AG10803 (cell line): ENCODE measurements at places on chromosomes 3 and 15.

DNA sequence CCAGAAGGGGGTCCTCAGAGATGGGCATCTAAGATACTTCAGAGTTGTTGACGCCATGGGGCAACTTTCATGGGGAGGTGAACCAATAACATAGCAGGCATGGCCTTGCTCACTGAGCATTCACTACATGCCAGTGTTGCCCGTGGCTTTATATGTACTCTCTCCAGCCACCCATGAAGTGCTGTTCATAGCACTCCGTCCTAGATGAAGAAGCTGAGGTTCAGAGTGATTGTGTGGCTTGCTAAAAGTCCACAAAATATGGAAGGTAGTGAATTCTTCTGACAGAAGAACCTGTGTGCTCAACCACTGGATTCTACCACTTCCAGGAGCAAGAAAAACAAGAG lies 9.8 kb upstream of the SEMA4B start:
- no peak for DNase-seq

- DNase-seq = no peak
These were observed 159.2 kb downstream of the CHST2 start for GRCh38 chr3:143278721-143279120.

GRCh38 chr3:11944052-11944673 lies 60.0 kb upstream of the SYN2 start:
- DNase-seq = peak; percentile 9

GRCh38 chr3:71478568-71478967 lies 105.0 kb downstream of the FOXP1 start:
- DNase-seq = no peak

- DNase-seq = no peak
These were observed 491.7 kb upstream of the RASGRP1 start for GRCh38 chr15:39056357-39056756.

DNA sequence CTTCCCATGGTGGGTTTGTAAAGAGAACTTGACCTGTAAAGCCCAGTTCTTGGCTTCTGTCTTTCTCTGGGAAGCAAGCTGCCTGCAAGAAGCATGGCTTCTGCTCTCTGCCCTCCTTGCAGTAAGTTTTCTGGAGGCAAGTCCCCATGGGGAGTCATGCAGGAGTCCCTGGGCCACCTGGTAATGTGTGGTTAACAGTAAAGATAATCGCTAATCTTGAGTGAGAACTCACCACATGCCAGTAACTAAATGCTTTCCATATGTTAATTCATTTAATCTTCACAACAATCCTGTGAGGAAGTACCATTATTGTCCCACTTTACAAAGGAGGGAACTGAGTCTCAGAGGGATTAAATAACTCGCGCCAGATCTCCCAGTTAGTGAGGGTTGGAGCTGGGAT lies 4.2 kb downstream of the CAPN3 start:
- DNase-seq = no peak

DNA sequence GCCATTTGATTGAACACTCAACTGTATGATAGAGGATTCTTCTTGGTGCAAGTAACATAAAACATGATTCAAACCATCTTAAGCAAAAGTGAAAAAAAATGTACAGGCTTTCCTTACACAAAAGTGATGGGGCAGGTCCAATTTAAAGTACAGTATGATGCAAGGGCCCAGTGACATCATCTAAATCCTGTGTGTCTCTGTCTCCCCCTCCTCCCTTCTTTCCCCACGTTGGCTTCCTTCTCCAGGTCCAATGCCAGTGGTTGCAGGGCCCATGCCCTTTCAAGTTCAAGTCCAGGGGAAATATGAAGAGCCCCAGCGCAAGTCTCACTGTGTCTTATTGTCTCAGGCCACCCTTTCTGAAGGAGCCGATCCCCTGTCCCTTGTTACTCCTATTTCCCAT lies 332.3 kb downstream of the SHQ1 start:
- no peak for DNase-seq

GRCh38 chr3:105228696-105229095 lies 138.0 kb upstream of the ALCAM start:
- DNase-seq = no peak

- DNase-seq = no peak
These were observed 33.2 kb downstream of the BMF start for GRCh38 chr15:40075298-40076044.

GRCh38 chr15:87843312-87843711 lies 413.2 kb downstream of the NTRK3 start:
- no peak for DNase-seq

DNA sequence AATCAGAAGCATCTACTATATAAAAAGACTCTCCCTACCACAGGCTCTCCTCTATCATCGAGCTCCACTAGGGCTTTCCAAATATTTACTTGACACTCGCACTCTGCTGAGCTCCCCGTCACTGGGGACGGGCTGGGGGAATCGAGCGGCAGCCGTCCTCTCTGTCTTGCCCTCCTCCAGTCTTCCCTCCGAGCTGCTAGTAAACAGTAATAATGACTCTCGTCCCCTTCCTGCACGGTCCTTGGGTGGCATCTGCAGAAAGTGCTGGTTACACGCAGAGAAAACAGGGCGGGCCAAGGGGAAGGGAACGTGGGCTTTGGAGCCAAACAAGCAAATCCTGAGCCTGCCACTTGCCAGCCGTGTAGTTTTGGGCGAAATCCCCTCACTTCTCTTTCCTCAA lies 96.6 kb downstream of the LRIG1 start:
- DNase-seq = no peak

DNA sequence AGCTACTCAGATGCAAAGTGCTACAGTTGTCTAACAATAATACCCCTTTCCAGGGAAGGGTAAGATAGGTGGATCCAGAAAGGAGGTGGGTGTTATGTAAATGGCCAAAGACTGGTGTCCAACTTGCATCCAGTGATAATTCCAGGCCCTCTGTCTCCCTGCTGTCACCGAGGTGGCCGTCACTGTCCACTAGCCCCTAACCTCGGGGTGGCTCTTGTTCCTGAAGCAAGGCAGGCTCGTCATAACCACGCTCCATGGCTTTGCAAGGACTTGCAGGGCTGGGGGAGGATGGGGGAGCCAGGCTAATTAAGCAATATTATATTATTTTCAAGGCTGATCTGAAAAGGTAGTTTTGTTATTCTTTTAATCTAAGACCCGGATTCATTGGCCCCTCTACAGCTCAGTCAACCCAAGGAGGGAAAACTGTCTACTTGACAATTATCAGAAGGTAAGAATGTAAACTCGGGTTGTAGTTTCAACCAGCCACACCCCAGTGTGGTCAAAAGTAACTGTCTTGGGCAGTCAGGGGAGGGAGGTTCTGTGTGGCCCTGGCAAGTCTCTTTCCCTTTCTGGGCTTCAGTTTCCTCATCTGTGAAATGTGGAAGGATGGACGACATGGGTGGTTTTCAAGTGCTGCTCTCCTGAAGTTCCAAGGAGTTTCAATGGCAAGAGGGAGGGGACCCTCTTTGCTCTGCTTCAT lies 220.1 kb upstream of the BHLHE40 start:
- no peak for DNase-seq

GRCh38 chr3:64224826-64225610 lies at the start of gene PRICKLE2:
Gene PRICKLE2 (minus strand): TSS chr3:64225466. CDS start chr3:64198927, 26,539 bp downstream.
- peak; percentile 90 for DNase-seq

DNA sequence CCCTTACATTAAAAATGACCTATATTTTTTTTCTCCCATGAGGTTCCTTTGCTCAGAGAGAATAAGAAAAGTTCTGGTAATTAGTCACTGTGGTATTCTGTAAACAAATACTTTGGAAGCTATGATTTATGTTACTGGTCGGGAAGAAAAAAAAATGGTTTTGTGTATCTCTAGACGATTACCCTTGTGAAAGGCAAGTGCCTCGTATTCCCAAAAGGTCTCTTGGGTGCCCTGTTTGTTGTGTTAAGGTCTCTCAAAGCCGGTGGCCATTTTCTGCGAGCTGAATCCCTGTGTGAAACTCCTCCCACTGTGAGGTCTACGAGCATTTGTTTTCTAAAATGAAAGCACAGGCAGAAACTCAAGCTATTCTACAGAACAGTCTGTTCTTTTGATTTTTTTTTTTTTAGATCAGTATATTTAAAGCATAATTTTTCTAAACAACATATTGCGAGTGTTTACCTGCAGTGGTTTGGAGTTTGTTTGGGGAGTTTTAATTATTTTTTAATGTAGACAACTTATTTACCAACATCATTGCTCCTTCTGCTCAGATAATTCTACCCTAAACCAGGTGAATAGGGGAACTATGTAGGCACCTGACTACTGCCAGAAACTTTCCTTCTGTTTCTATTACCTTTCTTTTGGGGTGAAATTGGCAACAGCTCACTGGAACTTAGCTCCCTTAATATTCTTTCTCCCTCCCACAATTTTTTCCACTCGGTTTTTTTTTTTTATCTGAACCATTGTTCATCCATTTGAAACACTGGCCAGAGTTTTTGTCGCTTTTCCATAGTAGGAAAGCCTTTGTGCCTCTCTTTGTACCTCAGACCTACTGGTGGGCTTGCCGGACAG lies 44.0 kb downstream of the ZBTB38 start:
- DNase-seq = peak; percentile 91

GRCh38 chr3:125300416-125300815 lies 74.7 kb downstream of the ZNF148 start:
- peak; percentile 87 for DNase-seq

DNA sequence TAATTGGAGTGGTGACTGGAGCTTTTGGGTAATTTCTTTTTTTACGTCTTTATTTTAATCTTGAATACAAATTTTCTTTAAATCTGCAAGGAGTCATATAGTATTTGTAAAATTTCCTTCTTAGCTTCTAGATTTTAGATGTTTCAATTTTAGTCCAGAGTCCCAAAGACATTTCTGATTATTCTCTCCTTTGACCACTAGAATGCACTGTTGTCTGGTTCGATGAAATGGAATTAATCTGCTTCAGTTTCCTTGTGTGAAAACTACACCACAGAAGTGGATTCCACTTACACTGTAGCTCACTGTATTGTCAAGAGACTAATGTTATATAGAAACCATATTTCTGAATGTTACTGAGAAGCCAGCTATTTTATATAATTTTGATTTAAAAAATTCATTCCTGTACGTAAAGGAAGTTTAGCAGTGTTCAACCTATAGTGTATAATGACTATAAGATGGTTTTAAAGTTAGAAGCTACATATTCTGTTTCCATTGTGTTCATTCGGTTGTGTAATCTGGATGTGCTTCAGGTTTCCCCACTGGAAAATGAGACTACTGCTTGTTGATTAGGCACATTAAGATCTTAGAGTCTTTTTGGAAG lies 6.1 kb downstream of the GRAMD1C start:
- DNase-seq = peak; percentile 48

GRCh38 chr3:173938616-173939015 lies 541.1 kb downstream of the NLGN1 start:
- DNase-seq = no peak

DNA sequence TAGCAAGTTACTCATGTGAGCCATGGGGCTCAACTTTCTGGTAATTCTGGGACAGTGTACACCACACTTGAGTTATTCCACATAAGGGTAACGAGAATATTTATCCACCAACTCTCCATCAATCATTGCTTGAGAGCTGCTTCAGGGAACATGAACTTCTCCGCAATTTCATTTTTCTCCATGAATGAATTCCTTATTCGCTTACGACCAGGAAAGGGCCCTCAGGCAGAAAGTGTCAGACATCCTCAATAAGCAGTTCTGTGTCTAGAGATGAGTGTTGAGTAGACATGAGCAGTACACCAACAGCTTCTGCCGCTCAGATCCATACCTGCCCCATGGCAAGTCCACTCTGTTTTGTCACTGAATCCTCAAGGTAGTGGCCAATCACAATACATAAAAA lies 24.8 kb upstream of the IQCF2 start:
- no peak for DNase-seq

DNA sequence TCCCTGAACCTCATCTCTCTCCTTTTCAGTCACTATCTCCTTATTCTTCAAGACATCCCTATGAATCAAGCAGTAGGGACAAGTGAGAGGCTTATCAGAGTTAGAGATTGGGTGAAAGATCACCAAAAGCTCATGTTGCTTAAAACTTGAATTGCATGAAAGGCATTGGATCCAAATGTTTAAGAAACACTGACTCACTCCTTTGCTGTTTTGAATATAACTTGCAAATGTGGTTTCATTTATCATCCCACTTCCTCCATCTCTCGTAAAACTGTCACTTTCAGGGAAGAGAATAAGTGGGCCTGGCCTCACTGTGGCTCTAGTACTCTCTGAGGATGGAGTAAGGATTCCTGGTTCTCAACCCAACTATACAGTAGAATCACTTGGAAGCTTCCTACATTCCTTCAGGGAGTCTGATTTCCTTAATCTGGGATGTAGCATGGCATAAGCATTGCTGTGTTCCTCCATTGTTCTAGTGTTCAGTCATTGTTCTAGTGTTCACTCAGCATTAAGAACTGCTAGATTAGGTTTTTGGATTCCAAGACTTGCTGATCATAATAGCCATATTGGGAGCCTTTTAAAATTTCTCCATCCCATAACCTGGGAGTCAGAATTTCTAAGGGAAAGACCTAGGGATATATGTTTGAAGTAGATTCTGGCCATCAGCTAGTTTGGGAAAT lies 171.8 kb downstream of the TMEM108 start:
- peak; percentile 51 for DNase-seq

GRCh38 chr3:67641451-67641850 lies 13.0 kb downstream of the SUCLG2 start:
- no peak for DNase-seq

- DNase-seq = peak; percentile 88
These were observed 41.0 kb downstream of the FLNB start for GRCh38 chr3:58049143-58049785.

DNA sequence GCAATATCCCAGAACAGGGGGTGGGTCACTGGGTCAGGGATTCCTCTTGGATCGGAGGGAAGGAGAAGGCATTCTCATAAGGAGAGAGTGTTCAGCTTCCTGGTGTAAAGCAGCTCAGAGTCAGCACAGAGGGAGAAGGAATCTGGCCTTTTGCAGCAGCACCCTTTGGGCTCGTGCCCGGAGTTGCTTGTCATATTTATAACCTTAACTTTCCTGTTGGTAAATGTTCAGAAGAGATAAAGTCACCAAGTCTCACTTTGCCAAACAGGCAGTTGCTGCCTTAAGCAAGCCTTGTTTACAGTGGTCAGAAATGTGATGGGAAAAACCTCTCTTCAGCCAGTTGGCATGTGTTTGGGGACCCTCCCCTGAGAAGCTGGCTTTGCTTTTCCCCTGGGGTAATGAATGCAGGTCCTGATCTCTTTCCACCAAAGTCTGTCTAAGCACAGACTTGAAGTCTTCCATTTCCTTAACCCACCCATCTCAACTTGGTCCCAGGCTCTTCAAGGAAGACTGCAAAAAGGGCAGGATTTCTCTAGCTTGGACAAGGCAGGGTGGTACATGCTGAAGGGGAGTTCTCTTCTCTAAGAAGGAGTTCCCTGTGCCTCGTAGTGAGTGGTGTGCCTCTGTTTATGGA lies 206.9 kb upstream of the BHLHE40 start:
- peak; percentile 84 for DNase-seq

- peak; percentile 71 for DNase-seq
These were observed 795 bp upstream of the MYNN start for GRCh38 chr3:169772305-169772896.

- peak; percentile 88 for DNase-seq
These were observed 381.4 kb downstream of the NTRK3 start for GRCh38 chr15:87874896-87875711.
